ENCODE measurements at places on chromosomes 3 and 15. TPM values are rescaled to one million over a fixed set of nuclear protein-coding genes. Genes with fewer than 3 reads are reported as not detected.

MEIS2 gene
- total RNA-seq: 18.5 TPM

TEX55 gene
- total RNA-seq: not detected

CCDC191 gene
- total RNA-seq: 5.0 TPM

CYP19A1 gene
- total RNA-seq: 1.6 TPM

CACNA2D2 gene
- 1.4 TPM for total RNA-seq

MKRN2OS gene
- total RNA-seq: 2.2 TPM

LMAN1L gene
- total RNA-seq: not detected

SCN5A gene
- total RNA-seq: not detected

OCA2 gene
- total RNA-seq: 12.0 TPM

TRIM71 gene
- not detected for total RNA-seq

ANKUB1 gene
- not detected for total RNA-seq

C3orf22 gene
- total RNA-seq: not detected

RASL12 gene
- 6.7 TPM for total RNA-seq

REC114 gene
- total RNA-seq: not detected

FEM1B gene
- 70.6 TPM for total RNA-seq

NKTR gene
- 54.6 TPM for total RNA-seq

KBTBD8 gene
- 0.84 TPM for total RNA-seq

GATM gene
- 152 TPM for total RNA-seq

P2RY14 gene
- total RNA-seq: 1.8 TPM

CLDN16 gene
- total RNA-seq: 2.5 TPM

FETUB gene
- total RNA-seq: 8.3 TPM

CDC25A gene
- total RNA-seq: 0.72 TPM

All from lower leg skin (tissue), 4 donors.